ENCODE measurements at places on chromosomes 6 and 20.

DNA sequence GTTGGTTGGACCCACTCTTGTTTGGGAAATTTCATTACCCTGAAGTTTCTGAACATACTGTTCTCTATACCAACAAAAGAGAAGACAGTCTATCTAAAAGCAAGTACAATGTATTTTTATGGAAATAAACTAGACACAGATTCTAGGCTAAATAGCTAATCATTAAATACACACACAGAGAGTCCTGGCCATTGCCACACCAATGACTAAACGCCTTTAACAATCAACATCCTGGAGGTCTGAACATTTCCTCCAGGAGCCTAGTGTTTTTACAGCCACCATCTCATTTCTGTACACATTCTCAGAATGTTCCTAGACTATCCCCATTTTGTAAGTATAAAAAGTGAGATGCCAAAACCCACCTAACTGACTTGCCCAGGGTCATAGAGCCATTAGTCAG is 141.6 kb upstream of the RREB1 start:
- no peak for DNase-seq

DNA sequence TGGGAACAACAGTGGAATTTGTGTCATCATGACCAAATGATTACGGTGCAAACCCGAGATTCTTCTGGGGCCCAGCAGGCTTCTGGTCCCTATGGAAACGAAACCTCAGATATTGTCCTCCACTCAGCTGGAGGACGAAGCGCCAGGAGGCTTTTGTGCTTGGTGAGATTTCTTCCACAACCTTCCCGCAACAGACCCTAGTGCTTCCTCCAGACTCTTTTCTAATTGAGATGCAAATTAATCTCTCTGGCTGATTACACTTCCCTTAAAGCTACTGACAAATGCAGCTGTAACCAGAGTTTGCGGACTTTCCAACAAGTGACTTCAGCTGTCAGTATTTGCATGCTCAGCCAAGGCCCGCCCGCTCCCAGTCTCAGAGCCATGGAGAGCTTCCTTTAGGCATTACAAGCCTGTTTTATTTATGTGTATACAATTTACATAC is 96.0 kb downstream of the INSM1 start:
- DNase-seq: no peak

DNA sequence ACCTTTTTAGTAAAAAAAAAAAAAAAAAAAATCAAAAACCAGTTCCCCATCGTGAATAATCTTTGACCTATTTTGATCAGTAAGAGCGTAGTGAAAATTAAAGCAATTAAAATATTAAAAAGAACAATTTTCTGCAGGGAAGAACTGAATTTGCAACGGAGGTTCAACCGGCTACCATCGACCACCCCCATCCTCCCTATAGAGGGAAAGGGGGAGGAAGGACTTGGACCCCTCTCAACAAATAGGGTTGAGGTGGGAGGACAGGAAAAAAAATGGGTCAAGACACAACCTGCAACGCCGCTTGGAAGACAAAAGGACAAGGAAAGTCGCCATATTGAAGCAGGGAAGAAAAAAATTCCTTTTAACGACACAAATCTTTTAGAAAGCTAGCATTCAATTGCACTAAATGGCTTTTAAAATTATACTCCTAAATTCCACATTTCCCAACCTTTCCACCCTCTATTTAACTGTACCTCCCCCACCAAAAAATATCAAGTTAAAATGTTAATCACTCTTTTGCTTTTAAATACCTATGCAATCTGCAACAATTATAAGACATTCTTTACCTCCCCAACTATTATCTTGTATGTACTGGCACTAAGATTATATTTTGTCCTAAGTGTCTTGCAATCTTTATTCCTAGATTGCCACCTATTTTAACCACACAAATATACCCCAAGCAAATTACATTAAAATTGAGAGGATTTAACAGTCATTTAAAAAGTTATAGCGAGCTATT is 1.7 kb downstream of the PPP1R10 start:
- no peak for DNase-seq

DNA sequence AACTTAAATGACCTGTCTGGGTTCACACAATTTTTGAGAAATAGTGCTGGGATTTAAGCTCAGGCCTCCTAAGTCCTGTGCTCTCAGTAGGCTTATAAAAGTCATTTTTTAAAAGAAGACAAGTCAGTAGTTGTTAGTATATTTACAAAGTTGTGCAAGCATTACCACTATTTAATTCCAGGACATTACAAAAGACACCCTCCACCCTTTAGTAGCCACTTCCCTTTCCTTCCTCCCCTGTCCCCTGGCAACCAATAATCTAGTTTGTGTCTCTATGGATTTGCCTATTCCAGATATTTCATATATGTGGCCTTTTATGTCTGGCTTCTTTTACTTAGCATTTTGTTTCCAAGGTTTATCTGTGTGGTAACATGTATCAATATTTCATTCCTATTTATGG is 37.6 kb downstream of the HMGN3 start:
- no peak for DNase-seq

DNA sequence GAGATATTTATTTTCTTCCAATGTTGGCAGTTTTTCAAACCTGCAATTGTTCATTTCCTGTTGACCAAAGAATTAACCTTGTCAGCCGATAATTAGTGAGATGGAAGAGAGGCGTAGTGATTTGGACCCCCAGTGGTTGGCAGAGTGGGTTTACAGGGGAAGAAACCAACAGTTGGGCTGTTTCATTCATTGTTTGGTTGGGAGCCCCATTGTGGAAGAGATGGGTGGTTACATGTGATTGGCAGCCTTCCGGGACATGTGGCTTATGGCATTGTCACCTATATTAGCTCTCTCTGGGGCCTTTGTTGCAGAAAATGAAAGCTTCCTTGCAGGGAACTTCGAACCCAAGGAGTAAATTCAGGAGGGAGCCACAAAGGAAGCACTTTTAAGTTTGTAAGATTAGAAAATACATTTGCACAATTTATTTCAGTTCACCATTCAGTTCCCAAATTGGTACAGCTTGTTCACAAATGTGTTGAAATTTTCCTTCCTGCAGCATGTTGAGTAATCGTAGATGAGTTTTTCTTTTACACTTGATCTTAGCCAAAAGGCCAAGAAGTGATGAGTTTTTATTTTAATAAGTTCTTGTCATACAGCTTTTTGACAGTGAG is 50.3 kb upstream of the CDKAL1 start:
- no peak for DNase-seq

DNA sequence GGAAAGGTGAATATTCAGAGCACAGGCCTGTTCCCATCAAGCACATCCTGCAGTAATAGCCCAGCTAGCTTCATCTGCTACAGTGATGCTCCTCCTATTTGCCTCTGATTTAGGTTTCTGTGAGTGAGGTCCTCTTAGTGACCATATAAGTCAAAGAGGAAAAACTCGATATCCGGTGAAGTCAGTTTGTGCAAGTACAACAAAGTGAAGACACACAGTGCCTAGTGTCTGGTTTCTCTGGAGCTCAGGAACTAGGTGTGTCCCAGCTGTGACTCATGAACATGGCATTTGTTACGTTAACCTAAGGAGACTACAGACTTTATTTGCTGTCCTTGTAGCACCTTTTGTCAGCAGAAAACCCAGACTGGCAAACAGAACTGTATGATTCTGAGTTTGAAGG is 33.9 kb downstream of the EDN1 start:
- no peak for DNase-seq

GRCh38 chr6:168612586-168612985 is 171.6 kb downstream of the SMOC2 start:
- no peak for DNase-seq

- no peak for DNase-seq
Observed at GRCh38 chr6:9405369-9405768, 970.0 kb upstream of the SLC35B3 start.

- no peak for DNase-seq
Observed at GRCh38 chr6:90938122-90938521, 351.2 kb upstream of the MAP3K7 start.

DNA sequence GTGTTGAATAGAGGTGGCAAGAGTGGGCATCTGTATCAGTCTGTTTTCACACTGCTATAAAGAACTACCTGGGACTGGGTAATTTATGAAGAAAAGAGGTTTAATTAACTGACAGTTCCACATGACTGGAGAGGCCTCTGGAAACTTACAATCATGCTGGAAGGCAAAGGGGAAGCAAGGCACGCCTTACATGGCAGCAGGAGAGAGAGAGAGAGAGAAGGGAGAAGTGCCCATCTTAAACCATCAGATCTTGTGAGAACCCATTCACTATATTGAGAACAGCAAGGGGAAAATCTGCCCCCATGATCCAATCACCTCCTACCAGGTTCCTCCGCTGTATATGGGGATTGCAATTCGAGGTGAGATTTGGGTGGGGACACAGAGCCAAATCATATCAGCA is 18.6 kb upstream of the PPP1R14C start:
- no peak for DNase-seq

- no peak for DNase-seq
Observed at GRCh38 chr6:48835421-48835958, 627.6 kb downstream of the MMUT start.

DNA sequence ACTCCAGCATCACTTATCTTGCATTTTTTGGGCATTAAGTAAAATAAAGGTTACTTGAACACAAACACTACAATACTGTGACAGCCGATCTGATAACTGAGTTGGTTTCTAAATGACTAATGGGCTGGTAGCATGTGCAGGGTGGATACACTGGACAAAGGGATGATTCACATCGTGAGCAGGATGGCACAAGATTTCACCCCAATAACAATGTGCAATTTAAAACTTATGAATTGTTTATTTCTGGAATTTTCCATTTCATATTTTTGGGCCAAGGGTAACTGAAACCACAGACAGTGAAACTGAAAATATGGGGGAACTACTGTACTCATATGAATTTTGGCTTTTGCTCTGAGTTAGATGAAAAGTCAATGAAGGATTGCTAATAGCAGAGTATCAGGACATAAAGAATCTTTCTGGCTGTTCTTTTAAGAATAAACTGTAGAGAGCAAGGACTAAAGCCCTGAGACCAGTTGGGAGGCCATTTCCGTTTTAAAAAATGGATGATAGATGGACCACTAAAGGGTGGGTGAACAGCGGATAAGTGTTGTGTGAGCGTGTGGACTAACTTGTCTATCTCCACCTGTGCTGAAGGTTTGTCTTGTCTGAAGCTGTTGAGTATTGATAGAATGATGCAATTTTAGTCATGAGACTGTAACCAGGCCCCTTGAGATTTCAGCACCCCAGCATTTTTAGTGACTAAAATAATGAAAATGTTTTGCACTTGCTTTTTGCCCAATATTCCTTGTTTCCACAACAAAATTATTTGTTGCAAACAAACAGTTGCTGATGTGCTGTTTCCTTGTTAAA is 8.2 kb downstream of the SPINT3 start:
- no peak for DNase-seq

GRCh38 chr6:27415898-27416297 is 27.3 kb downstream of the ZNF391 start:
- DNase-seq: no peak

GRCh38 chr6:144653885-144654505 is 368.9 kb downstream of the UTRN start:
- no peak for DNase-seq

DNA sequence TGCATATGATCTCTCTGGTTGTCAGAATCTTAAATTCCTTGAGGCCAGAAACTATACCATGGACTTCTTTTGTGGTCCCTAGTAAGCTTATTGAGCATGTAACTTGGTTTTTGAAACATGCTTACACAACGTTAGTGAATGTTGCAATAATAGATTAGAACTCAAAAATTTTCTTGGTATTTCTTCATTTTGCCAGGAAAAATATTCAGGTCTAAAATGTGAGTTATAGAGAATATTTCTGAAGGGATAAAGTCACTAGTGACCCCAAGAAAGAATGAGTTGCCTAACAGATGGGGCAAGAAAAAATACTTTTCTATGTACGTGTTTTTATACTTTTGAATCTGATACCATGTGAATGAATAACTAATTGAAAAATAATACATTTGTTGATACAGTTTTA is 195.4 kb downstream of the TFAP2A start:
- DNase-seq: no peak
